ENCODE measurements at places on chromosomes 7 and 10. TPM values are rescaled to one million over a fixed set of nuclear protein-coding genes. Genes with fewer than 3 reads are reported as not detected.

DNA sequence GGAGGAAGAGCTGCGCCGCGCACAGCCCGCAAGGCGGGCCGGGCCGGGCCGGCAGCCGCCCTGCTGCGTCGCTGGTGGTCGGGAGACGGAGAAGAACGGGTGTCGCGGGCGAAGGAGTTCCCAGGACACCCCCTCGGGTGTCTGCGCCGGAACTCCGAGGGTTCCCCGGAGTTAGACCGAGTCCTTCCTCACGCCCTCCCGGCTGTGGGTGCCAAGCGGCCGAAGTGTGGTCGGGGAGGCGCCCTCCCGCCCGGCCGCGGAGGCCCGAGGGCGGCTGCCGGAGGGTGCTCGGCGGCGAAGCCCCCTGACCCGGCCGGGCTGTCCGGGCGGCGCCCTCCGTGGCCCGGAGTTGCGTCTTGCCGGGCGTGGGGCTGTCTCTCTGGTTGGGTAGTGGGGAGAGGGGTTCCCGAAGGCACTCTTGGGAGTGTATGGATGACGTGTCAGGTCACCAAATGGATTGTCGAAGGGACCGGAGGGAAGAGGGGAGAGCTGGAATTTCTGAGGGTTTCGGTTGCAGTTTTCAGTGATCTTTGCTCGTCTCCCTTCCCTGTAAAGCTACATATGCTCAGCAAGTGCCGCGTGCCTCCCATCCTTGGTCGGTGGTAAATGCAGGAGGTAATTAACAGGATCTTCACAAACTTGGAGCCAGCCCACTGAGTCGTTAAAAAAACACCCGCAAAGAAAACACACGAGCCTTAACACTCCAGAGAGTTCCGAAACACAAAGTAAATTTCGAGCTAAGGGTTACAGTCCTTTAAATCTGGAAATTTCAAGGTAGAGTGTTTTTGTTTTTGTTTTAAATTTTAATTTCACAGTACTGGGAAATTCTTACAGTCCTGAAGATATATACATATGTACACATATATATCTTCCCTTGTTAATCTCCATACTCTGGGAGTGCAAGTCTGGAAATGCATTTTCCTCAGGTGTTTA, 871 bp downstream of the ST7 start:
- peak; percentile 84 for DNase-seq

DNA sequence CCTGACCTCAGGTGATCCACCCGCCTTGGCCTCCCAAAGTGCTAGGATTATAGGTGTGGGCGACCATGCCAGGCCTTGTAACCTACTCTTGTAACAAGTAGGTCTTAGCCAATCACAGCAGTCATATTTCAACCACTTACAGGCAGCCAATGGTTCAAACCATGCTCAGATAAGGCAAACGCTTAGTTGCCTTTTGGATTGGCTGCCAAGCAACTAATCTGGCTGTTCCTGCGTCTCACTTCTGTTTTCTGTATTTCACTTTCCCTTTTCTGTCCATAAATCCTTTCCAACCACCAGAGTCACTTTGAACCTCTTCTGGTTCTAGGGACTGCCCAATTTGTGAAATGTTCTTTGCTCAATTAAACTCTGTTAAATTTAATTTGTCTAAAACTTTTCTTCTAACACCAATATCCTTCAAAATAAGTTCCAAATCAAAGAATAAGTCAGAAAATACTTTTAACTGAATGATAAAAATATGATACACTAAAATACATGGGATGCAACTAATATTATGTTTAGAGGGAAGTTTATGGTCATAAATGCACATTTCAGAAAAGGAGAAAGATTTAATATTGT, 19.1 kb upstream of the PRF1 start:
- DNase-seq, result no peak

DNA sequence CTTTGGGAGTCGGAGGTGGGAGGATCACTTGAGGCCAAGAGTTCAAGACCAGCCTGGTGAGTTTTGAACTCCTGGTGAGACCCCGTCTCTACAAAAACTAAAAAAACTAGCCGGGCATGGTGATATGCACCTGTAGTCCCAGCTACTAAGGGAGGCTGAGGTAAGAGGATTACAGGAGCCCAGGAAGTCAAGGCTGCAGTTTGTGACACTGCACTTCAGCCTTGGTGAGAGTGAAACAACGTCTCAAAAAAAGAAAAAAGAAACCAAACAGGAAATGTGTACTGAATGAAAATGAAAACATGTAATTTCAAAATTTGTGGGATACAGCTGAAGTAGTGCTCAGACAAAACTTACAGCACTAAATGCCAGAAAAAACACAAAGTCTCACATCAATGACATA, 7.6 kb downstream of the ARHGAP12 start:
- DNase-seq, result no peak

GRCh38 chr10:61751599-61751998, 88.9 kb downstream of the CABCOCO1 start:
- DNase-seq, result no peak

- no peak for DNase-seq
These were observed 26.6 kb downstream of the RHEB start for GRCh38 chr7:151493083-151493482.

DNA sequence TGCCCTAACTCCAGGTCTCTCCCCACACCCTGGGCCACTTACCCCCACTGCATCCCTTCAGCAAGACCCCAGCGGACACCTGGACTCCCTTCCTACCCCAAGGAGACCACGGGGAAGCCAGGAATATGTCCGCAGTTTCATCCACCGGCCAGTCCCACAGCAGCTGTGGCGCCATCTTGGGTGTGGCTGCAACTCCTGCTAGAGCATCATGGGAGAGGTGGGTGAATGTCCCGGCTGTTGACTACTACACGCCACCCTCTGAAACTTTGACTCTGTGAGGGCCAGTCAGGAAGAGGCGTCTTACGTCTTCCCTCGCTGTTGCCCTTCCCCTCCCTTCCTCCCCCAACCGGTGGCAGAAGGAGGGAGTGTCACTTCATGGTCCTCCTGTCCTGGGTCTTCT, 238.3 kb upstream of the RNF32 start:
- no peak for DNase-seq

DNA sequence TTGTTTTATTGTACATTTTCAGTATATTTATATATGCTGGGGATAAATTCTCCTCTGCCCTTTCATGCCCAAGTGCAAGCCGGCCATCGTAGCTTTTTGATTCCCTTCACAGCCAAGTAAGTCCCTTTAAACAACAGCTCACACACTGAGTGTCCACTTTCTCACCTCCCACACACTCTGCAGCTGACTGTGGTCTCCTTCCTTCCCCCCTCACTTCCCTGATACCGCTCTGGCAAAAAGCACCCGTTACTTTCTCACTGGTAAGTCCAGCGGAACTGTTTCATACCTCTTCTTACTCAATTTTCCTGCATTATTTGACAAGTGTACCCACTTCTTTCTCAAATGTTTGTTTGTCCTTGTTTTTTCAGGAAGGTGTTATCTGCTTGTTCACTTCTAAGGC, 35.2 kb downstream of the MGAM start:
- DNase-seq, result no peak

ADAMTS14 gene
- total RNA-seq, result 0.05 TPM
